ENCODE measurements at places on chromosomes 5 and 9.

- no peak for DNase-seq
These were observed 3.7 kb downstream of the GALNT12 start for GRCh38 chr9:98811051-98811650.

DNA sequence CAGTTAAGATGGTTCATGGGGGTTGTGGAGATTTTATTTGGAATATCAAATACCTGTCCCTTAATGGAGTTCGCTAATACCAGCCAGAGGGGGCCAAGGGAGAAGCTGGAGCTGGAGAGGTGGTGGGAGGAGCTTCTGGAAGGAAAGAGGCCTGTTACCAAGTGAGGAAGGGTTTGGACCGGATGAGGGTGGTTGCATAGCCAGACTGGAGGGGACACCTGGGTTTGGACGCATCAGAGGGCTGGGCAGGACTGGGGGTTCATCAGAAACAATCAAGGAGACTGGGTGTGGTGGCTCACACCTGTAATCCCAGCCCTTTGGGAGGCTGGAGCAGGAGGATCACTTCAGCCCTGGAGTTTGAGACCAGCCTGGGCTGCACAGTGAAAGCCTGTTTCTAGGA lies 111.8 kb upstream of the IER5L start:
- no peak for DNase-seq

- no peak for DNase-seq
These were observed 16.0 kb upstream of the PTPDC1 start for GRCh38 chr9:94068257-94068656.

GRCh38 chr5:173853370-173854131 lies 34.6 kb upstream of the CPEB4 start:
- no peak for DNase-seq

- DNase-seq: no peak
These were observed 72.7 kb downstream of the CAST start for GRCh38 chr5:96734871-96735325.

GRCh38 chr9:134433909-134434882 lies 107.9 kb downstream of the RXRA start:
- DNase-seq: no peak

GRCh38 chr9:111501648-111502047 lies 17.5 kb upstream of the ECPAS start:
- DNase-seq: no peak

DNA sequence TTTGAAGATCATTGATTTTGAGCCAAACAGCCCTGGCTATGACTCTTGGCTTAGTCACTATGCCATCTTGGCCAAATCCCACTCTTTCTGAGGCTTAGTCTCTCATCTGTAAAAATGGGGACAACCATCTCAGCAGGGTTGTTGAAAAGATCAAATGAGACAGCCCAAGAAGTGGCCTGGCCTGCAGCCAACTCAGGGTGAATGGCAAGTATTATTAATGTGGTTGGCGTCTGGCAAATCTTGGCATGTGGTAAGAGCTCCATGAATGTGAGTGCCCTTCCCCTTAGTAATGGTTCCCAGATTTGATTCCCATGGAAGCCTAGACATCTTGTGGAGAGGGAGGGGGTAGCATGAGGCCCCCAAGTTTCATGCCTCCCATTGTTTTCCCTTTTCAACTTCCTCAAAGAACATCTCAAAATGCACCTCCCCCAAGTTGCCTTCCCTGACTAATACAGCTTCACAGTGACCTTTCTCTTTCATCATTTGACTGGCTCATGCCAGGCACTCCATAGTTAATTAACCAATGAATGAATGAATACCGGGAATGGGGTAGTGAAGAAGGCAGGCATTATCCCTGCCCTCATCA lies 11.8 kb upstream of the TGFBI start:
- no peak for DNase-seq

- peak; percentile 26 for DNase-seq
These were observed 27.0 kb upstream of the ERGIC1 start for GRCh38 chr5:172806897-172807672.

DNA sequence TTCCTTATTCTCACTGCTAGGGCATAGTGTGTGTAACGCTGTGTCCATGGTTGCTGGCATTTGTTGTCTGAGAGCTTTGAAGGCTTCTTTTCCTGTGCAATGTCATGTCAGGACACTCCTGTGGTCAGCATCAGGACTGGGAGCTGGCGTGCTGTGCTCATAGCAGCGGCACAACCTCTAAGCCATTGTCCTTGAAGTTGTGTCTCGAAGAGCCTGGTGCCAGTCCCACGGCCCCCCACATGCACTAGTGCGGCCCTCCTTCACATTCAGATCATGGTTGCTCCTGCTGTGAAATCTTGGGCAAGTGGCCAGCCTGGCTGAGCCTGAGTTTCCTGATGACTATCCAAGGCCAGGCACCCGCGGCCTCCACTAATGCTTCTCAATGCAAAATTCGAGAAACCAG lies 32.4 kb downstream of the PDZD2 start:
- no peak for DNase-seq

DNA sequence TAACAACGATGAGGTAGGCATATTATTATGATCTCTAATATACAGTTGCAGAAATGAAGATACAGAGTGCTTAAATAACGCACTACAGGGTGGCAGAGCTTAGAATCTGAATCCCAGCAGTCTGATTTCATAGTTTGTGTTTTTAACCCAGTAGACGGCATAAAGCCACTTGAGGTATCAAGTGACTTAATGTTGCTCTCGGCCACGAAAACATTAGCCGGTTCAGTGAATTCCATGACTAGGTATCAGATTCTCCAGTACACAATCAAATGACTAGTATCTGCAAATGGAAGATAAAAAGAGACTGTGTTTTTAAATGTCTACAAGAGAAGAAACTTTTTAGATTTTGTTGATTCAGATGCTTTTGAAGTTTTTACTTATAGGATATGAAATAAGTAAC lies 24.8 kb downstream of the SMC2 start:
- DNase-seq: no peak

DNA sequence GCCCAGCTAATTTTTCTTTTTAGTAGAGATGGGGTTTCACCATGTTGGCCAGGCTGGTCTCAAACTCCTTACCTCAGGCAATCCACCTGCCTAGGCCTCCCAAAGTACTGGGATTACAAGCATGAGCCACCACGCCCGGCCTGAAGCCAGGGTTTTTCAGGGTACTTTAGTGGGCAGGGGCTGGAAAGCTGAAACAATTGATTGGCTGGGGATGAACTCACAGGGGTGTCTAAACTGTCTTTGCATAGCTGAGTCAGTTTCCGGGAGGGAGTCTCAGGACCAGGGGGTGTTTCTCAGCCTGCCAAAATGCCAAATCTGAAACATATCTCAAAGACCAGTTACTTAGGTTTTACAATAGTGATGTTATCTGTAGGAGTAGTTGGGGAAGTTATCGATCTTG lies 46.1 kb downstream of the PRUNE2 start:
- DNase-seq: no peak

GRCh38 chr5:176670449-176670848 lies 23.2 kb downstream of the TSPAN17 start:
- DNase-seq: no peak

DNA sequence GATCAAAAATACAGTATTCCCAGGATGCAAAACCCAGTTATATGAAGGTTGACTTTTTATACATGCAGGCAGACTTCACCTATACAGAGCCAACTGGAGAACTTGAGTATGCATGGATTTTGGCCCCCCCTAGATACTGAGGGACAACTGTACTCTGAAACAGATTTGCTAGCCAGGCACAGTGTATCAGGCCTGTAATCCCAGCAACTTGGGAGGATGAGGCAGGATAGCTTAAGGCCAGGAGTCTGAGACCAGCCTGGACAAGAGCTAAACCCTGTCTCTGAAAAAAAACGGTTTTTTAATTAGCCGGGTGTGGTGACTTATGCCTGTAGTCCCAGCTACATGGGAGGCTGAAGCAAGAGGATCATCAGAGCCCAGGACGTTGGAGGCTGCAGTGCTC lies 21.9 kb downstream of the PTBP3 start:
- DNase-seq: no peak

- no peak for DNase-seq
These were observed 199.4 kb downstream of the ESM1 start for GRCh38 chr5:54785729-54786591.

GRCh38 chr5:81164936-81165335 lies 68.2 kb upstream of the CKMT2 start:
- DNase-seq: no peak

DNA sequence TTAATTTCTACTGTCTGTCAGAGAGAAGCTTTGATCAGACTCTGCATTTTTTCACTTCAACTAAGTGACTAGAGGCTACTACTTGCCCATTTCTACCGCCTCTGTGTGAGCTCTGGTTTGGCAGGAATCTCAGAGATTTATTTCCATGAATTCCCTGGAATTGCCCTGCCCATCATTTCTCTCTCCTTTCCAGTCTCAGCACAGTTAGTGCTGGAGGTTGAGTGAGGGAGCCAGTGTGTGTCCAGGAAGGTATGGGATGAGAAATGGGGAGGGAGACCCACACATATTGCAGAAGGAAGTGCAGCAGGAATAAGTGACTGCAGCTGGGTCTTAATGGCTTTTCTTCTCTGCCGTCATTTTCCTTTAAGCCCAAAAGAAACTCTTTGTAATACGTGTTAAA lies 443.1 kb upstream of the ZNF462 start:
- DNase-seq: no peak

- DNase-seq: no peak
These were observed 36.0 kb downstream of the RCL1 start for GRCh38 chr9:4828761-4829160.

DNA sequence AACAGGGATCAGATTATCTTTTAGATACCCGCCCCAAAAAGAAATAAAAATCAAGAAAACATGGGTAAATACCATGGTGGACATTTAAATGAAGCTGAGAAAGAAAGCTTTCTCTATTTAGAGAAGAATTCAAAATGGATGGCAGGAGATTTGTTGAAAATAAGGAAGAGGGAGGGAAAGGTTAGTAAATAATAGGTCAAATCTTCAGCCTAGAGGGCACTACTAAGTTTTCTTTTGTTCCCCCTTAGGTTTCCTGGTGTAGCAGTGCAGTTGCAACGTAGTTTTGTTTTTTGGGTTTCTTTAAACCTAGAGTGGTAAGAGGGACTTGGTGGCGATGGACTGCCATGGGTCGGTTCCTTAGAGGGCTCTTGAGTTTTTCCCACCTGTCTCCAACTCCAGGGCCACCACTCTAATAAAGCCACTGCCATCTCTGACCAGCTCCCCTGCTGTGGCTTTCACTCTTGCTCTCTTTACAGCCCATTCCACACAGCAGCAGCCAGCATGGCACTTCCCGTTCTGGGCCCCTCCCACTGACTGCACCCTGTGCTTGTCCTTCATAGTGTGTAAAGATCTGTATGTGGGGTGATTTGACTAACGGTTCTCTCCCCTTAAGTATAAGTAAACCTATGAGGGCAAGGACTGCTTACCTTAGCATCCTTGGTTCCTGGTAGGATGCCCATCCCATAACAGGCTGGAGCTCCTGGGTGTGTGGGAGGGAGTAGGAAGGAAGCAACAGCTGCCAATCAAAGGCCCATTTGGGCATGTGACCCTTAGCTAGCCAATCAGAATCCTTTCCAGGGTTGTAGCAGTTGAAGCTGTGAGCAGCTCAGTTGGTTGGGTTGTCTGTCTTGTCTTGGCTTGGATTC lies 118.3 kb downstream of the SLC1A3 start:
- no peak for DNase-seq

DNA sequence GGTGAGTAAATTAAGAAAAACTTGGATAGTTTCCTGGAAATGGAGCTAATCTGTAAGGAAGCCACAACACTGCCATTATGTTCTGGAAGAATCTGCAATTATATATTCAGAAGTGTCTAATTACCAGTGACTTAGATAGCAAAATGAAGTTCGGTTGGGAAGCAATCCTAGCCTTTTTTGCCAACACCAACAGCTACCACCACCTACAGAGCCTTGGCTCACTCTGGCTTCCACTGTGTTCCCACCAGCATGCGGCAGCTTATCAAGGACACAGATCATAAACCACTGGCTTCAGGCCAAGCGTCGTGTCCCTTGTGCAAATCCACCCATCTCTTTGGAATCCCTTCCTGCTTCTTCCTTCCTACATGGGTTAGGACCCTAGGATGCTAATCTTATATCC lies 118.0 kb upstream of the PCA3 start:
- no peak for DNase-seq

GRCh38 chr9:7338586-7339281 lies 460.8 kb downstream of the DMAC1 start:
- no peak for DNase-seq

- DNase-seq: no peak
These were observed 2.9 kb downstream of the STXBP1 start for GRCh38 chr9:127614961-127615360.

DNA sequence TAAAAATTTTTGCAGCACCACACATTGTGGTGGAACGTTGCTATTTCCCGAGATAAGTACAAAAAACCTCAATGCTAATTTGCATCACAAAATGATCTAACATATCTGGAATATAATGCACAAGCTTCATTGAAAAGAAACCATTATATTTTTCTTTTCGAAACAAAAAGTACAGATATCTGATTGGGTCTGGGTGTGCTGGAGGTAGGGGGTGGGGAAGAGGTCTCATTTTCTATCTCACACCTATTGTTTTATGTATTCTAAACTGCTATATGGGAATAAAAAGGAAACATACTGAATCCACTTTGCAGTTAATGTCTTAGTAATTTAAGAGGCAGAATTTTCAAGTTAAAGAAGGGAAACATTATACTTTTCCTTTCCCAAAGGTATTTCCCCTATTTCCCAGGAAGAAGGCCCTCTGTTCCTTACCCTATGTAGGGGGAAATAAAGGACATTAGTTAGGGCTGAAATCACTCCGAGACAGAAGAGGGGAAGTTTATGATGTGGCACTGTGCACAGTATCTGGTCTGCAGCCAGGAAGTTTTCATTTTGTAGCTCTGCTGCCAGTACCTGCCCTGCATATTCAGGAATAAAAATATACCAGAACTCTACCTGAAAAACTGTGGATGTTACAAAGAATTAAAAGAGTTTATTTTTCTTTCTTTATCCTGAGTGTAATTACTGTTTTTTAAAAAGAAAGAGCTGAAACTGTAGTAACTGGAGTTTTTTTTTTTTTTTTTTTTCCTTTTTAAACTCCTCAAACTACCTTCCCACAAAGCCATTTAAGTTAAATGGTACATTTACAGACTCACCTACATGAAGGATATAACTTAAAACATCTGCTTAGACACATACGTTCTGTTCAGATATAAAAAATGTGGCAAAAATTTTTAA lies 7.4 kb downstream of the MEF2C start:
- no peak for DNase-seq
